ENCODE measurements at places on chromosomes 4 and X.

DNA sequence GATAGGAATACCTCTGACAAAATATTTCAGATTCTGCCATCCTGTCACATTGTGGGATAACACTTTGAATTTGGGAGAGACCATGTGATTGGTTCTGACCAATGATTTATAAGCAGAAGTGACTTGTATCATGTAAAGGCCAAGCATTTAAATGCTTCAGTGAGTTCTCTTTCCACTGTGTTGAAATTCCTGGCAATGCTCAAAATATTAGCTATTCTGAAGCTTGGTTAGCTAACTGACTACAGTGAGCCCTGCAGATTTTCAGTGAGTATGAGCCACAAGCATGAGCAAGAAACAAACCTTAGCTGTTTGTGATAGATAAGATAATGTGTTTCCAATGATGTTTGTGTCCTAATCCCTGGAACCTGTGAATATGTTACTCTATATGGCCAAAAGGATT, 562.8 kb upstream of the AADAT start:
- ATAC-seq = no peak

GRCh38 chrX:109360301-109360700, 121.6 kb downstream of the GUCY2F start:
- ATAC-seq = no peak

DNA sequence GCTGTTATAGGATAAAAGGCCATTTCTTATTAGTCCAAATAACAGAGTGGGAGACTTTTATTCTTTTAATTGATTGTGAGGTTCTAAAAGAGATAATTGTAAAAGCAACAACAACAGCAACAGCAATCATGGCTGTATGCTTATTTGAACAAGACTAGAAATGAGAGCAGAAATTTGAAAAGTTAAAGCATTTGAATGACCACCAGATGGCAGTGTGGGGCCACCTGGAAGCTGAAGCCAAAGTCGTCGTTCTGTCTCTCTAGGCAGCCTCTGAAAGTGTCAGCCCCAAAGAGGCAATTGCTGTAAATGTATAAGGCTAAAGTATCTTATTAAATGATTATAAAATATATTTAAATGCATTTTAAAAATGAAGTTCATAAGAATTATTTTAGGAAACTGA, 42.2 kb downstream of the SH2D1A start:
- peak; percentile 60 for ATAC-seq

GRCh38 chr4:64000241-64000640, 409.0 kb downstream of the TECRL start:
- ATAC-seq = no peak

GRCh38 chrX:66634272-66634671, 4.6 kb downstream of the EDA2R start:
- ATAC-seq = no peak

DNA sequence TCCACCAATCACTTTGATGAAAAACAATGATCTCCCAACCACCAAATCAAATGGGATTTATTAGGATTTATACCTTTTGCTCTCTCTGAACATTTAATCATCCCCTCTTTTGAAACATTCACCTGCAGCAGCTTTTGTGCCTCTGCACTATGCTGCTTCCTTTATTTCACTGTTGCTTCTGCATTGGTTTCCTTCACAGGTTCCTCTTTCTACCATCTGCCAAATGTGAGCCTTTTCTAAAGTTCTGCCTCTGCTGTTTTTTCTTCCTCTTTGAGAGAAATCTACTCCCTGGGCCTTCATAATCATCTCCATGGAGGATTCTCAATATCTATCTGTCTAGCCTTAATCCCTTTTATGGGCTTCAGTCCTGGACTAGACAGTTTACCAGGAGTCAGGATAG, 24.7 kb downstream of the CUL4B start:
- no peak for ATAC-seq

GRCh38 chr4:1395941-1396805, 10.1 kb downstream of the NKX1-1 start:
- ATAC-seq = no peak

GRCh38 chr4:35739308-35739707, 505.0 kb downstream of the ARAP2 start:
- ATAC-seq = no peak

- no peak for ATAC-seq
Measured at GRCh38 chr4:49000806-49001205, 14.7 kb downstream of the CWH43 start.

- no peak for ATAC-seq
Measured at GRCh38 chr4:53620956-53621355, 29.7 kb upstream of the LNX1 start.

DNA sequence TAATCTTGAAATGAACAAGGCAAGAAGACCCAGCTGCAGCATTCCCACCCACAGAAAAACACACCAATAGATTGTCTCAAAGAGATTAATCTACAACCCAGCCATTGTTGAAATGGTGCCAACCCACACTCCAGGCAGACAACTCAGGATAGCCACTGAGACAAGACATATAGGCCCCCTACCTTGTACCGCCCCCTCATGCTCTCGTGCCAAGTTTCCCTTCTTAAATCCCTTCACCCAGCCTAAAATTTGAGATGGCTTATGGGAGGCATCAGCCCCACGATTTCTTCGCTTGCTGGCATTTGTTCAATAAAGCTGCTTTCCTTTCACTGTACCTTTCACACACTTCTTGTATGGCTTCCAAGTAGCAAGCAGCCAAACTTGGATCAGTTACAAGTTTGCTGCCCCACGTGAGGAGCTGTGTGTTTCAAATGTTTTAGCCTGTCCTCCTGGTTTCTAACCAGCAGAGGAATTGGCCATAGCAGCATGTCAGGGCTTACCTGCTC, 1754.1 kb downstream of the C4orf33 start:
- peak; percentile 13 for ATAC-seq

DNA sequence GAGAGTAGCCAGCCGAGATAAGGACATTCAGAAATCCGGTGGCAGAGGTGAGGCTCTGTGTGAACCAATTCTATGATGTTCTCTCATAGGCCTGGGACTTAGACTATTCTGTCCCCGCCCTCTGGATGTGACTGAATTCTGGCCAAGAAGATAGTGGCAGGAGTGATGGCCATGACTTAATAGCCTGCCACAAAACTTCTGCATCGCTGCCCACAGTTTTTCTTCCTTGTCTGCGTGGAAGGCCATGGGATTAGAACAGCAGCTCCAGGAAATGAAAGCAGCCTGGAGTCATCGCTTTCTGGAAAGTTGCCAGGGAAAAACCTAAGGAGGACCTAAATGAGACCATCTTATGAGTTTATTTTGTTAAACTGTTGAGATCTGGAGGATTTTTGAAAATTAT, 134.7 kb downstream of the F11 start:
- no peak for ATAC-seq

GRCh38 chr4:2413821-2414610, 4.4 kb downstream of the ZFYVE28 start:
- ATAC-seq = no peak

- no peak for ATAC-seq
Measured at GRCh38 chr4:113385281-113385899, 335.9 kb downstream of the ANK2 start.

- ATAC-seq = no peak
Measured at GRCh38 chr4:31518796-31519250, 798.7 kb downstream of the PCDH7 start.

- ATAC-seq = no peak
Measured at GRCh38 chrX:125577479-125577878, 257.8 kb downstream of the TEX13C start.

DNA sequence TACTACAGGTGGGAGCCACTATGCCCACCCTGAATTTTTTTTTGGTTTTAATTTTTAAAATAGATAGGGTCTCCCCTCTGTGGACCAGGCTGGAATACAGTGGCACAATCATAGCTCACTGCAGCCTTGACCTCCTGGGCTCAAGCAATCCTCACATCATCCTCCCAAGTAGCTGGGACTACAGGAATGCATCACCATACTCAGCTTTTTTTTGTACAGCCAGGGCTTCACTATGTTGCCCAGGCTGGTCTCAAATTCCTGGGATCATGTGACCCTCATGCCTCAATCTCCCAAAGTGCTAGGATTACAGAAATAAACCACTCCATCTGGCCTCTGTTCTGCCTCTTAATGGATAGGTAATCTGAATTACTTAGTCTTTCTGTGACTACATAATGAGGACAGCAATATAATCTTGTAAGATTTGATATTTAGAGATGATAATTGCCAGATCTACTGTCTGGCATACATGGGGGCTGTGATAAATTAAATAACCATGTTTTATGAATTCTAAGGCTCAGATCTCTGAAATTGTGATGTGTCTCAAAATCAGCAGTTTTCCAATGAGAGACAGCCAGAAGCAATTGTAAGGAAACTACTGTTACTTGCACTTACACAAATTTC, 26.7 kb downstream of the PDS5A start:
- no peak for ATAC-seq

Data from gastroesophageal sphincter (tissue), 4 donors.